Endothelial cell of umbilical vein (primary cell): ENCODE measurements at places on chromosomes 5 and 9. TPM values are rescaled to one million over a fixed set of nuclear protein-coding genes. Genes with fewer than 3 reads are reported as not detected.

DNA sequence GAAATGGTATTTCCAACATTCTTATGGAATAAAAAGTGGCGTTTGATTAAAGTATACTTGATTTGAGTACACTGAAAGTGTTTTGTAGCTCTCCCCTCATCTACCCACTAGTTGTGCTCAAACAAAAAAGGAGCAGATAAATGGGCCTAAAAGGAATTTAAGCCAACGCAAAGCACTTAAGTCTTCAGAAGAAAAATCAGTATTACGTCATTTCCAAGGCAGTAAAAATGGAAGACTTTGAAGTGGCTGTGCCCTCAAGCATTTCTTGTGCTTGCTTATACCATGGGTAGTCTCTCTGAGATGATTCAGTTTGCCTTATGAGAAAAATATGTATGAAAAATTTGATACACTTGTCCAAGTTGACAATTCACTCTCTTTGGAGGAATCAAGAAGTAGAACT lies 279.9 kb upstream of the CD180 start:
- DNase-seq = no peak

DNA sequence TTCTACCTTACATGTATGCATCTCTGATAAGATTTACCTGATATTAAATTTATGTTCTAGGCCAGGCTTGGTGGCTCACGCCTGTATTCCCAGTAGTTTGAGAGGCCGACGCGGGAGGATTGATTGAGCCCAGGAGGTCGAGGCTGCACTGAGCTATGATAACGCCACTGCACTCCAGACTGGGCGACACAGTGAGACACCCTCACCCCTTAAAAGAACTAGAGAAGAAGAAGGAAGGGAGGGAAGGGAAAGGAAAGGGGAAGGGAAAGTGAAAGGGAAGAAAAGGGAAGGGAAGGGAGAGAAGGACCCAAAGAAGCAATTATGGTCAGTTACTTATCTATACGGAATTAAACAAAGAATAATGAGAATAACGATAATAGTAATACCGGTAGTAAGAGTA lies 1.2 kb upstream of the RFK start:
- no peak for DNase-seq

GRCh38 chr9:125932012-125932411 lies 184.8 kb downstream of the PBX3 start:
- DNase-seq = peak; percentile 93

The FAXDC2 gene
- 12.0 and 13.4 TPM in 2 replicates for polyA plus RNA-seq

The HRH2 gene
- not detected in 2 replicates for polyA plus RNA-seq

The TMEM174 gene
- not detected in 2 replicates for polyA plus RNA-seq
